Stimulated activated CD8-positive, alpha-beta memory T cell treated with anti-CD3 and anti-CD28 coated beads, Interleukin-15, amount 100 ng/mL, for 4 hours (primary cell): ENCODE measurements at places on chromosomes 2 and 18.

DNA sequence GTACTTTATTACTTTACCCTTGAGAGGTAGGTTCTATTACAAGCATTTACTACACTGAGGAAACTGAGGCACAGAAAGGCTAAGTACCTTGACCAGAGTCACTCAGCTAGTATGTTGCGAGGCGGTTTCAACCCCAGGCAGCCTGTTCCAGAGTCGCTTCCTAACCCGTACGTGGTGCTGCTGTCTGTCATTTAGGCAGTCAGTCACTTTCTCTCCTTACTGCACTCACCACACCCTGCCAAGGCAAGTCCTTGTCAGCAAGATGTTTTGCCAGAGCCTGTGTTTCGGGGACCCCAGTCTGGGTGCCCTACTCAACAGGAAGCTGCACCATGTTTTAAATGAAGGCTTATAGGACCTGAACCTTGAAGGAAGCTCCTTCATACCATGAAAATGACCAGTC lies 174.9 kb downstream of the TPGS2 start:
- DNase-seq, result no peak

- no peak for DNase-seq
Observed at GRCh38 chr2:70790136-70790828, at the start of gene FIGLA. Gene FIGLA, minus strand, starts transcription at chr2:70790643. Its CDS starts 5 bp downstream, at chr2:70790638.

DNA sequence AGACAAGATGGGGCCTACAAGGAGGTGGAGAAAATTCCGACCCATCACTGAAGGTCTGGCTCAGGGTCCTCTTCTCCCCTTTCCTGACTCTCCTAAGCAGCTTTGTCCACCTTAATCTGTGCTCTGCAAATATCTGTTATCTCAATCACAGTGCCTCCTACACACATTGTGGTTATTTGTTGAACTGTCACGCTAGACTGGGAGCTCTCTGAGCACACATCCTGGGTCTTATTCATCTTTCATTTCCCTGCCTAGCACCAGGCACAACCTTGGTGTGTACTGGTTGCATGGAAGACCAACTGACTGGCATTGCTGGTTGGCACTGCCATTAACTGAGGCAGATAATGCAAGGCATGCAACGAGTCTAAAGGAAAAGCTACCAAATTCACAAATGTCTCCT lies 122.9 kb upstream of the ST6GAL2 start:
- DNase-seq, result no peak

- no peak for DNase-seq
Observed at GRCh38 chr18:23512641-23513040, 9.3 kb downstream of the RMC1 start.

DNA sequence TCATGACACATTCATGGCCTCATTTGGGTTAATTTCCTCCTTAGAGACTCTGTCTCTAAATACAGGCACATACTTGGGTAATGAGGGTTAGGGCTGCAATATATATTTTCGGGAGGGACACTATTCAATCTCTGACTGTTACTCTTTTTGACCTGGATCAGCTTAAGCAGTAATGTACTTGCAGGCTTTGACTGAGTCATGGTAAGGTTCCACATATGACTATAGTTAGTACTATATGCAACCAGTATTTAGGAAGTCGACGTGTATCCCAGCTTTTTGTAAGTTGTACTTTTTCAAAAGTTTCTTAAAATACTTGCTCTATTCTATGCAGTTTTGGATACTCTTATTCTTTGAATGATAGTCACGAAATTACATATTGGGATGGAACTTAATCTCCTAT lies 37.2 kb upstream of the CDH19 start:
- DNase-seq, result no peak
